Activated CD8-positive, alpha-beta memory T cell treated with anti-CD3 and anti-CD28 coated beads, Interleukin-2, amount 50 U/mL, for 48 hours (primary cell): ENCODE measurements at places on chromosomes 16 and 17.

GRCh38 chr17:41748275-41748674 lies 13.8 kb upstream of the HAP1 start:
- DNase-seq = no peak

GRCh38 chr17:48646183-48647102 lies 20.3 kb upstream of the HOXB9 start:
- no peak for DNase-seq

DNA sequence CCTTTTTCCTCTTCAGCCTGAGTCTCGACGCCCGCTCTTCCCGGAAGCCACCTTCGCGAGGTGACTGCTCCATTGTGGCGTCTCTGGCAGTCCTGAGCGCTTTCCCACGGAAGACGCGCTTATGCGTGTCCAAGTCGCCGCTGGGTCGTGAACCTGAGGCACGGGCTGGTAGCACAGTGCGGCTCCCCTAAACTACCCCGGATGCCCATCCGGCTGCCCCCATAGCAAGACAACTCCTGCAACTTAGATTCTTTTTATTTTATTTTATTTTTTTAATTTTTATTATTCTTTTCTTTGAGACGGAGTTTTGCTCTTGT lies 2.1 kb upstream of the ESRP2 start:
- DNase-seq = no peak

GRCh38 chr16:31467151-31467773 lies 4.7 kb upstream of the TGFB1I1 start:
- DNase-seq = no peak

DNA sequence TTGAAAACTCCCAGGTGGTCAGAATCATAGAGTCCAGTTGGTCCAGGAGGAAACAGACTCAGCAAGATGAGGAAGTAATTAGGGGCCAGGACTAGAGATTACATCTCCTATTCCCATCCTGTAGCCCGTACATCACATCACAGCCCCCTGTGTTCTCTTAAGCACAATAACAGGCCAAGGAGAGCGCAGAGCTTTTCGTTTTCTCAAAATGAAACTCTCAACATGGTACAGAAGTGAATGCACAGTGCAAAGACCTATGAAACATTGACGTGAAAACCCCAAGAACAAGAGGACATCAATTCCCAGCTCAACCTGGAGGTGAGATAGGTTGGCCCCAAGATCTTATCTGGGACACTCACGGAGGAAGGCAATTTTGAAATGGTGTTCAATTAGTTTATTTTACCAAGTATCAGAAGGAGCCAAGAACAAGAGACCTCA lies 9.0 kb downstream of the PIK3R5 start:
- no peak for DNase-seq

DNA sequence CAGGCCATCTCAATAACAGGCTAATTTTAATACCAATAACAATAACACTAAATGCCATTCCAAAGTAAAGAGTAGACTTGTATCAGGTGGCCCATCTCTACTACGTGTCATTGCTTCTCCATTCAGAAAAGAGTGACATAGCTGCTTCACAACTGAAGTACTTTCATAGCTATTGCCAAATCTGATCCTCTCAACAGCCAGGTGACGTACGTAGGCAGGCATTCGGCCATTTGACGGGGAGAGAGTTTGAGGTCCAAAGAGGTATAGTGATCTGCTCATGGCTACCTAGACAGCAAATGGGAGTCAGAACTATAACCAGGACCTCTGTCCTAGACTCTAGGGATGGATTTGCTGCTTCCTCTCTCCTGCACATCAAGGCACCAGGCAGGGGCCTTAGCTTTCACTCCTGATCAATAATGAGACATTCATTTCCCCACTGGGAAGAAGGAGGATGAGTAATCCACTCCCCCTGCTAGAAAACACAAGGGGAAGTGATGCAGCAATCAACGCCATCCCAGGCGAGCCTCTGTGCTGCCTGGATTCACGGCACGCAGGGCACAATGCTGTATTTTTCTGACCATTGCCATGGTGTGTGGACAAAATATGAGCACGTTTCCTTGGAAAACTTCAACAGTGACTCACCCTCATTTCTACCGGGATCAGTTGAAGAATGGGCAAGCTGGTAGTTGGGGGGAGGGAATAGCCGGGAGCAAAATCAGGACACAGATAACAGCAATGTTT lies 80.9 kb downstream of the SPACA3 start:
- no peak for DNase-seq

DNA sequence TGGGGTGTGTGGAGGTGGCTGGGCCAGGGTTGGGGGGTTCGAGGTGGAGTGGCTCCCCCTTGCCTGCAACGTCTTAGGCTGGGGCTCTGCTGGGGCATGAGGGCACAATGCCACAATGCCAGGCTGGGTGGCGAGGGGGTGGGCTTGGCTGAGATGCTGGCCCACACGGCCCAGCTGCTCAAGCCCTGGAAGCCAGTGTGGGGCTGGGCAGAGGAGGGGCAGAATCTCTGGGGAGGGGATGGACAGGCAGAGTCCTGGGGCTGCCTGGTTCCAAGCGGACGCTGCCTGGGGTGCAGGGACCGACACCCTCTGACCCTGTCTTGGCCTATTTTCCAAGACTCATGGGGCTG lies 37.5 kb upstream of the SSTR5 start:
- DNase-seq = no peak

DNA sequence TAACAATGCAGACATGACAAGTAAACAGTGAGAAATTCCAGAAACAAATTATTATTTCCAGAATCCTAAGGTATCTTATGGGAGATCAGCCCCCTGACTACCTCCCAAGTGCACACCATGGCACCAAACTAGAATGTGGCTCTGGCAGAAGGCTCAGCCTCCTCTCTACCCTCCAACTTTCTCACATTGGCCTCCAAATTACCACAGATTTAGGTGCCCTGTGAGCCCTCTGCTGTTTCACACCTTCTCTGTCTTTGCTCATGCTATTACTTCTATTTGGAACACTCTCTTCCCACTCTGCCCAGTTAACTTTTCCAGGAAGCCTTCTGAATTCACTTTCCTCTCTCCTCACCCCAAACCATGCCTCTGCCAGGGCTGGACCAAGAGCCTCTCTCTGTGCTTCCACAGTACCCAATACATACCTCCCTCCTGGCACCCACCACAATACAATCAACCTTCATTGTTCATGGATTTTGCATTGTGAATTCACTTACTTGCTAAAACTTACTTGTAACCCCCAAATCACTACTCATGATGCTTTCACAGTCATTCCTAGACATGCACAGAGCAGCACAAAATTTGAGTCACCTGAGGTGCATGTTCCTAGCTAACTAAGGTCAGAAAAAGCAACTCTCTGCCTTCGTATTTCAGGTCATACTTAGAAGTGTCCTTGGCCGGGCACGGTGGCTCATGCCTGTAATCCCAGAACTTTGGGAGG lies 31.4 kb downstream of the SMG6 start:
- DNase-seq = no peak

DNA sequence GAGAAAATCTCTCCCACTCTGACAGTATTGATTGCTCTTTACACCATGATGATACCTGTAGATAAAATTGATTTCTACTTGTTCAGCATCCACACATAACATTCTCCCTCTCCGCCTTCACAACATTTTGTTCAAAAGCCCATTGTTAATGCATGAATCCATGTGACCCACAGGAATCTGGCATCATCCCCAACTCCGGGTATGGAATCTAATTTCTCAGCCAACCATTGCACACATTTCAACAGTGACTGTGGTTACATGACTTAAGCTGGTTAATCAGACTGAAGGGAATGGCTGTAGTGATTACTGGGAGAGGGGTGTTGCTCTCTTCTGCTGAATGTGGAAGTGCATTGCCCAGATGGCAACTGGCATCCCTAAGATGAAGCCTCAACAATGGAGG lies 161.4 kb upstream of the C16orf82 start:
- no peak for DNase-seq

DNA sequence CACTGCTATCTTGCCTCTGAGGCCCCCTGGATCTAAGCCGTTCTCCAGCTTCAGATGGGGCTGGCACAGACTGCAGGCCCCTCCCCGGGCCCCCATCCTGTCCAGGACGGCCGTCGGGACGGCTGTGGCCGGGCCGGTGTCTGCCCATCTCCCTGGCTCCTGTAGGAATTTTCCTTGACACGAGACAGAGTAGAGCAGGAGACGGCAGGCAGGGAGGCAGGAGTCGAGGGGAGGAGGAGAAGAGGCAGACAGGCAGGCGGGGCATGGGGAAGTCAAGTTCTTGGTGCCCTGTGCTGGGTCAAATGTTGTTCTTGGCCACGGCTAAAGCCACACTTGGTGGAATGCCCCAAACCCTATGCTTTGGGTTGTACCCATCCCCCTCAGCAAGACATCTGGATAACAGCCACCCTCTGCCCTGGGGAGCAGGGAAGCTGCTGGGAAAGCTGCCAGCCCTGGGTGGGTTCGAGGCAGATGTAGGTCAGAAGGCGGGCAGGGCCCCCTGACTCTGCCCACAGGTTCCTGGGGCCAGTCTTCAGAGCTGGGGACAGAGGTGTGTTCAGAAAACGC lies 4.0 kb downstream of the C1QTNF1 start:
- DNase-seq = peak; percentile 40

DNA sequence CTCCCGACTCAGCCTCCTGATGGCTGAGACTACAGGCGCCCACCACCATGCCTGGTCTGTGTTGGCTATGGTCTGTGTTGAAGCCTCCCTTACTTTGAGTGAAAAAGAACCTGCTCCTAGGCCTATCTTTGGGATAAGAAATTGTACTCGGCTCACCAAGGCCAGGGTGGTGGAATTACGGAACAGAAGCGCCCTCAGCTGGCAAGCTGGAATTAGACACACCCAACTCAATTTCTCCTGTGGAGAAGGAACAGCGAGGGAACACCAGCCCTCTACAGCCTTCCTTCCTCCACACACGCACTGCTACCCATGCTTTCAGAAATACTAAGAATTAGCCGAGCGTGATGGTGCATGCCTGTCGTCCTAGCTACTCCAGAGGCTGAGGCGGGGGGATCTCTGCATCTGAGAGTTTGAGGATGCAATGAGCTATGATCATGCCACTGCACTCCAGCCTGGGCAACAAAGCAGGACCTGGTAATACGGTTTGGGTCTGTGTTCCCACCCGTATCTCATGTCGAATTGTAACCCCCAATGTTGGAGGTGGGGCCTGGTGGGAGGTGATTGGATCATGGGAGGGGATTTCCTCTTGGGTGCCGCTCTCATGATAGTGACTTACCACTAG lies 40.1 kb upstream of the RBBP6 start:
- DNase-seq = no peak

- DNase-seq = peak; percentile 81
Measured at GRCh38 chr16:27366687-27367460, 35.1 kb upstream of the IL21R start.

DNA sequence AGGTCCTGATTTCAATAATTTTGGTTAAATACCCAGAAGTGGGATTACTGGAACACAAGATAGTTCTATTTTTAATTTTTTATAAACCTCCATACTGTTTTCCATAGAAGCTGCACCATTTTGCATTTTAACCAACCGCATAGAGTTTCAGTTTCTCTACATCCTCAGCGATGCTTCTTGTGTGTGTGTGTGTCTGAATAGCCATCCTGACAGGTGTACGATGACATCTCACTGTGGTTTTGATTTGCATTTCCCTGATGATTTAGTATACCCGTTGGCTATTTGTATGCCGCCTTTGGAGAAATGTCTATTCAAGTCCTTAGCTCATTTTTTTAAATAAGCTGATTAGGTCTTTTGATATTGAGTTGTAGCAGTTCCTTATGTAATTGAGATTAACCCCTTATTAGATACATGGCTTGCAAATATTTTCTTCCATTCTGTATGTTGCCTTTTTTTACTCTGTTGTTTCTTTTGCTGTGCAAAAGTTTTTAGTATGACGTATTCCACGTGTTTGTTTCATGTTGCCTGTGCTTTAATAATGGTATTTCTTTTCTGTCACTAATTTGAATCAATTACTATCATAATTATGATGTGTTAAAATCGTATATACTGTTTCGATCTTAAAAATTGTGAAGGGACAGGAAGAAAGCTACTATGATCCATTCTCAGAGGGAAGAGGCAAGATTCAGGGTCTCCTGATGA lies 227.2 kb upstream of the MON1B start:
- DNase-seq = no peak

DNA sequence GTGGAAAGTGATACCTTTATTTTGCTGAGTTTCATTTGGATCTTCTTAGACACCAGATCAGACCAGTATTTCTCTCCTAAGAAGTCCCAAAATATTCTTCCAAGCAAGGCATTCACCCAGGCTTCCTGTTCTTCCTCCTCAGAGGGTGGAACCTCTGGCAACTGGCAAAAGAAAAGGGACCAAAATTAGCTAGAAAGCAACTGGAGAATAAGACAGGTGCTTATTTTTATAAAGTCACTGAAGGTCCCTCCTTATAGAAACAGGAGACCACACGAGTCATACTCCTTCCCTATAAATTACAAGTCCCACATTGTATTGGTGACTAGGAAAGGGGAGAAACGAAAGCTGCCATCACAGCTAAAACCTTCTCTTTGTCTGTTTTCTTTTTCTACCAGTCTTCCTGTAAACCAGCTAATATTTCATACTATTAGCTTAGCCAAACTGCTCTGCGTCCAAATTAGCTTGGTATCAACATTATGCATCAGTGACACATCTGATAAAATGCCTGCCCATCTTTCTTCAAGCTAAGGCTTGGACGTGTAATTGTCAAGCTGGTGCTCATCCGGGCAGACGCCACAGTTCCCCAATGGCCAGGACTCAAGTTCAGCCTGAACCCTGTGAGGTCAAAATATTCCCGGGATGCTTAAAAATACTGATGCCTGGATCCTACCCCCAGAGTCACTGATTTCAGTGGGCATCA lies 47.5 kb upstream of the ERN1 start:
- DNase-seq = no peak

- no peak for DNase-seq
Measured at GRCh38 chr17:42409523-42410318, 13.3 kb downstream of the CAVIN1 start.

- no peak for DNase-seq
Measured at GRCh38 chr16:24671455-24671954, 57.9 kb upstream of the TNRC6A start.

- no peak for DNase-seq
Measured at GRCh38 chr17:50204431-50204830, 3.0 kb upstream of the COL1A1 start.
